ENCODE measurements at places on chromosomes 6 and 20.

DNA sequence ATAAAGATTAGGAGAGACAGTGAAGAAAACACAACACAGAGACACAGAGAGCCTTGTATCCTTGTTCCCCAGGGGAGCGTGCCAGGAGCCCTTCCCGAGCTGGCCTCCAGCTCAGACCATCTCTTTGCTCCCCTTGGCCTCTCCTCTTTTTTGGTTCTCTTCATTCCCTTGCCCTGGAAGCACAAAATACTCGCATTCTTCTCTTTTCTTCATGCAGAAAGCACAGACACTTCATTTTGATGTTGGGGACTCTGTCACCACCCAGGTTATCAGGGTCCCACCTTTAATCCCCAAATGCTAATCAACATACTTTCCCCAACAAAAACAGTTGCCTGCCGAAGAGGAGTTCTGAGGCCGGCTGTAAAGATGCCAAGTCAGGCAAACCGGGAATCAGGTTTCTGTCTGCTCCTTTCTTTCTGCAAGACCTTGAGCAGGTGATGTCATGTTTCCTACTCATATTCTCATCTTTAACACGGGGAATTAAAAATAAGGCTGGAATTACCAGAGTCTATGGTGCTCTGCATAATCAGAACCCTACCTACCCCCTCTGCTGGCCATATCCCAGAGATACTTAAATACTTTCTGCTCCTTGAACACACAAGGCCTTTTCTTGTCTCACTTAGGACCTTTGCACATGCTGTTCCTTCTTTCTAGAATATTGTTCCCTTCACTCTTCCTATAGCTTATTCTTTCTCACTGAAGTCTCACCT lies 21.7 kb downstream of the TGM6 start:
- DNase-seq: no peak

- DNase-seq: no peak
These were observed 63.3 kb downstream of the SASH1 start for GRCh38 chr6:148405894-148406293.

GRCh38 chr6:128323011-128323410 lies 197.4 kb downstream of the PTPRK start:
- no peak for DNase-seq

DNA sequence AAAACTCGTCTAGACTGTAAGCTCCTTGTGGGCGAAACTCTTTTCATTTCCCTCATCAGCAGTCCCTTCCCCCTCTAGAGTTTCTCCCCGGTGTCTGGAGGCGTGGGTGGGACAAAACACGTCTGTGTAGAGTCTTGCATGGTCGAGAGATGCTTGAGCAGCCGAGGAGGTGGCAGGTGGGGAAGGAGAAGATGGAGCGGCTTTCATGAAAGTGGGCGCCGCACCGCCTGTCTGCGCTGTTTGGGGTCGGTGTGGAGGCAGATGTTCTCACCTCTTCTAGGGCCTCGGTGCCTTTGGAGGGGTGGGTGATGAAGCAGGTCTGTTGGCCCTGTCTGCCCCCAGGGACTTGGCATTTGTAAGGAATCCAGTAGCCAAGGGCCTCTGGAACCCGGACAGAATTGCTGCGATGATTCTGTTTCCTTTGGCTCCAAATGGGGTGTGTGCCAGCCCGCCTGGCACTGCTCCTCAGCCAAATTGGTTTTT lies 1.2 kb downstream of the BRPF3 start:
- no peak for DNase-seq

DNA sequence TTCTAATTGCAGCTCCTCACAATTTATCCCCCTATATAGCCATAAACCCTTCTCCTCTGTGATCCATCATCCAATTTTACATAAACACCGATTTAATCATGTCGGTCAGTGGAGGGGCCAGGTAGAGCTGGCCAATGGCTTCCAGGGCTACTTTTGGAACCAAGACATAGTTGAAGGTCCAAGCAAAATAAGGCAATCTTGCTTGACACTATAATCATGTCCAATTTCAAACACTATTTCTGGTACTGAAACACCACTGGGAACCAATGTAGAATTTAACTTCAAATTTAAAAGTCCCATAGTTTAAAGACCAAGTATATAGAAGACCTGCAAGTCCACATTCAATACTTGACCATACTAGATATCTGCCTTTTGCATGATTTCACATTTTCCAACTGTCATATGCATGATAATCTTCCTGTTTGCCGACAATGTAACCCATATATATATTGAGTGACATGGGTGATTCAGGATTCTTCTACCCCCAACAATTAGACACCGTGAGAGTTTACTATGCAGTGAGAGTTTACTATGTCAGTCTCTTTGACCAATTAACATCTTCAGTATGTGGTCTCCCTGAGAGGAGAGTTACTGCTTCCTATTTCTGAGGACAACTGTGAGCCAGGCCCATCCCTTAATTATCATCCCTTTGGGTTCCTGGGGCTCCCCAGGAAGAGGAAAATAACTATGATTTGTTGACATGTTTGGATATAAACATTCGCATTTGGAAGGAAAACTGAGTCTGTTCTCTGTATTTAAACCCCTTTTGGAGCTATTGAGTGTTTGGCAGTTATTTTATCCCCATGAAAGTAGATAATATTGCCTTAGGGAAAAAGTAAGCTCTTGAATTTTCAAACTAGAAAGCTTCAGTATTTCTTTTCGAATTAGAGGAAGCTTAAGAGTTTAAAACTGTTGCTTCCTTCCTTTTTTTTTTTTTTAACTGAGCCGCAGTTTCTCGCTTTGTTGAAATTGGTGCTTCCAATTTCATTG lies 31.8 kb downstream of the SAMD3 start:
- no peak for DNase-seq

DNA sequence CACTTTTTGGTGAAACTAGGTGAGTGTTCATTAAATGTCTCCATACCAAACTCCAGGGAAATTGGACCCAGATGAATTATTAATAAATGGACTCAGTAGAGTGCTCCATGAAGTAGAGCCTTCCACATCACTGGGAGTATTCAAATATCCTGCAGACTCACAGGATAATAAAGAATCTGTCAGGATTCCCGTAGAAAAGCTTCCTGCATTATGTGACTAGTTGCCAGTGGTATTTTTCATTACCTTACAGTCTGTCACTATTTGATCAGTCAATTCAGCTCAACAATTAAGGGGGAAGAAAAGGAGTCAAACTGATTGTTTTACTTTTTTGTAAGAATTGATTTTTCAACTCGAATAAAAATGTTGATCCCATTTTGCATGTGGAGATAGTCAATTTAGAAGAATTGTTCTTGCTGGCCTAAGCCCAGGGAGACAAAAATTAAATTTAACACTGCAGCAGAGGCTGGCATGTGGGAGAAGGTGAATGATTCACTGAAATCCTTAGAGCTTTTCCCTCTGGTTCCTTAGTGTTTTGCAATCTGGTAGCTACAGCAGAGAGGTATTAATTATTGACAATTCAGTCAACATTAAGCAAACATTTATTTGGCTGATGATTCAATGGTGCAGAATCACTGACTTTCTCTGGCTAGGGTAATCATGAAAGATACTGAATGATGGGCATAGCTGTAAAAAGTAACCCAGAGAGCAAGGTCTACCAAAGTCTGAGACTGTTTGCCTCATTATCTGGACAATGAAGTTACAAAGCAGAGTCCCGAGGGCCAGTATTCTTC lies 442.4 kb downstream of the CD83 start:
- no peak for DNase-seq

DNA sequence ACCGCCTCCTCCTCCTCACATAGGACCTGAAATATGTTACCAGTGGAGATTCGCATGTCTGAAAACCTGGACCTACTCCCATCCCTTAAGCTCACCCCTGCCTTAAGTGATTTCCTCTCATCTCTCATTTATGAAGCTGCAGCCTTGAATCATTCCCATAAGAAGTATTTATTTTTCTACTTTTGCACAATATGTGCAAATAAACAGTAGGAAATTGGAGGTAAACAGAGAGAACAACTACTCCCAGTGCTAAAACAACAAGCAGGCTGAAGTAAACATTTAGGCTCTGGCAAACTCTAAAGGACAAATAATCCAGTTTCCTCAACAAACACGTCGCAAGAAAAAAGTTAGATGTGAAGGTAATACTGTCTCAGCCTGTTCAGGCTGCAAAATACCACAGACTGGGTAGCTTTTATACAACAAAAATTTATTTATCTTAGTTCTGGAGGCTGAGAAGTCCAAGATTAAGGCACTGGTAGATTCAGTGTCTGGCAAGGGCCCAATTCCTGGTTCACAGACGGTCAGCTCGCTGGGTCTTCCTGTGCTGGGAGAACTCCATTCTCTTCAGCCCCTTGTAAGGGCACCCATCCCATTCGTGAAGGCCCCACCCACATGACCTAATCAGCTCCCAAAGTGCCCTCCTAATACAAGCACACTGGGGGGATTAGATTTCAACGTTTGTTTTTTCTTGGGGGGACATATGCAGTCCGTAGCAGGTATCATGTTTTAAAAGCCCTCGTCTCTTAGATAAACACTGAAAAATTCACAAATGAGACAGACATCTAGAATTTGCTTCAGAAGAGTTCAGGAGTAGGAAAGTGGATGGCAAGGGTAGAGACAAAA lies 15.6 kb downstream of the SPATA2 start:
- DNase-seq: no peak

- no peak for DNase-seq
These were observed 2.1 kb downstream of the PRSS35 start for GRCh38 chr6:83514466-83514865.

DNA sequence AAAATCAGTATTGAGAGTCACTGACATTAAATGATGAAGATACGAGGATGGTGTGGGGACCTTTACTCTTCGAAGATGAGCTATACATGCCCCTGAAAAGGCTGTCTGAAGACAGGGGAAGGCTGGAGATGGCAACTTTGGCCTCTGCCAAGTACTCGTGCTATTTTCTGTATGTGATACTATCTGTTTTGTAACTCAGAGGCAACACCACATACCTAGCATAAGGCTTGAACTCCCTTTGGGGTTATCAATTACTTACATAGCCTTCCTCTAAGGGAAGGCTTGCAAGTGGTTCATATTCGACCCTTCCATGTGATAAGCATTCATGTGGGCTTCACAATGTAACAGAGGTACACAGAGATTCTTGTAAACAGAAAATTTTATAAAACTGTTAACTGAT lies 68.7 kb upstream of the FBXO30 start:
- no peak for DNase-seq

DNA sequence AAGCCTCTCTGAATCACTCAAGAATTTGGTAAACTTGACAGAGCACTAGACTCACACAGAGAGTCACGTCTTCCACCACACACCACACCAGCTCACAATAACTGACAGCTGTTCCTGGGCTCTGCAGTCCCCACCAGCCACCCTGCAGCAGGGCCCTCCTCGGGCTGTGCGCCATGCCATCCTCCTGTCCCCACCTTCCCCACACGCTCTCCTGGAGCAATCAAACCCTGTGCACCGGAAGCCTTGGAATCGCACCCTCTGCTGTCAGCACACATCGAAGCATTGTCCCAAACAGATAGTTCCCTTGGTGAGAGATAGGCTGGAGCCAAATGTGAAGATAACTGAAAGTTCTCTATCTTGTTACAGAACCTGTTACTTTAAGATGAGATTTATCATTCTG lies 191.0 kb downstream of the TBXT start:
- DNase-seq: no peak

DNA sequence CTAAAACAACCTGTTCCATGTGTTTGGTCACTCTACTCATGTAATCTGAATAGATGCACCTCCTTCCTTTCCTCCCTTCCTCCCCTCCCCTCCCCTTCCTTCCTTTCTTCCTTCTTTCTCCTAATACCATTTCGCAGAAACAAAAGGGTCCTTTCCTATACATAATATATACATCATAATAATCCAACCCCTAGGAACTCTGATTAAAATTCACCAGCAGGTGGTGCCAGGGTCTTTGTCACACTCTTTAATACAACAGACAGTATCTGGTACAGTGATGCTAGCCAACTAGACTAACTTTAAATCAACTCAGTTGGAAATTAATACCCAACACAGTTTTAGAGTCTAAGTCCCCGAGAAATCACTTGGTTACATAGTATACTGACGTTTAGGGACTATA lies 181.2 kb upstream of the SHLD1 start:
- peak; percentile 57 for DNase-seq

GRCh38 chr20:40953416-40953815 lies 75.2 kb upstream of the TOP1 start:
- no peak for DNase-seq

- no peak for DNase-seq
These were observed 100.0 kb upstream of the TAB2 start for GRCh38 chr6:149217466-149217888.

- DNase-seq: no peak
These were observed 51.5 kb downstream of the COL19A1 start for GRCh38 chr6:69917834-69918233.

DNA sequence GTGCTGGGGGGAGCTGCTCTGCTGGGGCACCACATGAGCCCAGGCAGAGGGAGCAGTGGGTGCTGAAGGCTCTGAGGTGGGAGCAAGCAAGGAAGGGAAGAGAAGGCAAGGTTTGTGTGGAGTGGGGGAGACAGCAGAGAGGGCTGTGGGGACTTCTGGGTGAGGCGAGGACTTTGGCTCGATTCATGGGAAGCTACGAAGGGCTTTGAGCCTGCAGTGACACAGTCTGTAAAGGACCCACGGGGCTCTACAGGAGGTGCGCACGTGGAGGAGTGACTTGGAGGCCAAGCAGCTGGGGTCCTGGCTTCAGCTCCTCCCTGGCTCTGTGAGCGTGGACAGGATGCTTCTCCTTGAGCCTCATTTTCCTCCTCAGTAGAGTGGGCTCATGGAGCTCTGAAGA lies 29.1 kb upstream of the CSNK2A1 start:
- DNase-seq: no peak

GRCh38 chr6:68572525-68572924 lies 62.6 kb upstream of the ADGRB3 start:
- no peak for DNase-seq

DNA sequence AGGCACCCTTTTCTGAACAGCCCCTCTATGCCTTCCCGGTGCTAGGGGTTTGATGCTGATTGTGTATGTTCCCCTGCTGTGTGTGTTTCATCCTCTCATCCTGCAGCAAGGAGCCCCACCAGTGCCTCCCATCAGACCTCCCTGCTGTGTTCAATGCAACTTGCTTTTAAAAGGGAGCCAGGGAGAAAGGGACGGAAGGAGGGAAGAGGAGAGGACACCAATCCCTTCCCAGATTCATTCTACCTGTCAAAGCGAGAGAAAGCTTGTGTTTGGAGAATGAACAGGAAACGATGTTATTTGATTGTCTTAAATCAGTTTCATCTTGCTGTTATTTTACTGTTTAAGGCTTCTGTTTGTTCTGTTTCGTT lies 259.2 kb downstream of the ADGB start:
- DNase-seq: no peak

DNA sequence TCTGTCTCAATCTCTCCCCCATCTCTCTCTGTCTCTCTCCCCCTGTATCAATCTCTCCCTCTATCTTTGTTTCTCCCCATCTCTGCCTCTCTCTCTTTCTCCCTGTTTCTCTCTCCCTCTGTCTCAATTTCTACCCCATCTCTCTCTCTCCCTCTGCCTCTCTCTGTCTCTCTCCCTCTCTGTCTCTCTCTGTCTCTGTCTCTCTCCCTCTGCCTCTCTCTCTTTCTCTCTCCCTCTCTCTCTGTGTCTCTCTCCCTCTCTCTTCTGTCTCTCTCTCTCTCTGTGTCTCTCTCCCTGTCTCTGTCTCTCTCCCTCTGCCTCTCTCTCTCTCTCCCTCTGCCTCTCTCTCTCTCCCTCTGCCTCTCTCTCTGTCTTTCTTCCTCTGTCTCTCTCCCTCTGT lies 62.6 kb downstream of the DACT2 start:
- no peak for DNase-seq

- no peak for DNase-seq
These were observed 8.2 kb downstream of the CUL7 start for GRCh38 chr6:43045371-43045930.

GRCh38 chr6:142757852-142758628 lies 186.9 kb downstream of the HIVEP2 start:
- no peak for DNase-seq

- DNase-seq: no peak
These were observed 758.9 kb downstream of the KIF16B start for GRCh38 chr20:15814360-15814759.

Measured in CD4-positive, alpha-beta T cell treated with Interleukin-6 at 100 ng/mL for 8 hours (primary cell).